ENCODE measurements at places on chromosomes 5 and 9.

- DNase-seq: no peak
Observed at GRCh38 chr9:130931508-130932254, 7.4 kb downstream of the FIBCD1 start.

GRCh38 chr9:14064940-14065339 is 249.0 kb downstream of the NFIB start:
- no peak for DNase-seq

DNA sequence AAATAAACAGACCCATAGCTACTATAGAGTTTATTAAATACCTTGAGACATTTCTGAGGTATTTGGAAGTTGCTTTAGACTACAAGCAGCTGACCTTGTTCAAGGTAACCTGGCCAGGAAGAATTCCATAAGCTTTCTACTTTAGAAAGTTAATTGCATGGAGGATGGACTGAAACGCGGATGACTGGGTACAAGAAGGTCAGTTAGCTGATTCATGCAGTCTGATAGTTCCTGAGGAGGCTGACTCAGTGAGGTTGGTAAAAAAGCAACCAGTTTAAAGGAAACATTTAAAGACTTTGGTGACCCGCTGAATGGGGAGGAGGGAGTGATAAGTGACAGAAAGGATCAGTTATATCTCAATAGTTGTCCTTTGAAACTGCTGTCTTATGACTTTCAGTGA is 670.1 kb upstream of the CDH9 start:
- no peak for DNase-seq

GRCh38 chr5:158824241-158824882 is 275.4 kb downstream of the EBF1 start:
- no peak for DNase-seq

- DNase-seq: no peak
Observed at GRCh38 chr5:57738301-57738700, 255.7 kb upstream of the ACTBL2 start.

GRCh38 chr5:1136814-1137213 is 25.0 kb upstream of the SLC12A7 start:
- DNase-seq: no peak

DNA sequence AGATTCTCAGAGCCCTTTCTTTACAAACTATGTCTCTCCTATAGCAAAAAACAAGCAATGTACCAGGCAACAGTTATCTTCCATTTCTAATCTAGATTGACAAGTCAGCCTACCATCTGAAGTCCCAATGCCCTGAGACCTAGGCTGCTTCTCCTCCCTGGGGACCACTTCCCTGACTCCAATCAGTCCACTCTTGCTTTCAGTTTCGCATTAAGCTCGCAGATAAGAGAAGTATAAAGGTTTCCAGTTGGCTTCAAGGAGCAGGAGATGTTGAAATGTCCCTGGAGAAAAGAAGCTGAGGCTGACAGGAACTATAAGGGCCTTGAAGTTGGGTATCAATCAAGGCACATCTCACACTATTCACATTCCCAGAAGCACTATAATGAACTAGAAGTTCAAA is 32.3 kb downstream of the ERP44 start:
- DNase-seq: no peak

DNA sequence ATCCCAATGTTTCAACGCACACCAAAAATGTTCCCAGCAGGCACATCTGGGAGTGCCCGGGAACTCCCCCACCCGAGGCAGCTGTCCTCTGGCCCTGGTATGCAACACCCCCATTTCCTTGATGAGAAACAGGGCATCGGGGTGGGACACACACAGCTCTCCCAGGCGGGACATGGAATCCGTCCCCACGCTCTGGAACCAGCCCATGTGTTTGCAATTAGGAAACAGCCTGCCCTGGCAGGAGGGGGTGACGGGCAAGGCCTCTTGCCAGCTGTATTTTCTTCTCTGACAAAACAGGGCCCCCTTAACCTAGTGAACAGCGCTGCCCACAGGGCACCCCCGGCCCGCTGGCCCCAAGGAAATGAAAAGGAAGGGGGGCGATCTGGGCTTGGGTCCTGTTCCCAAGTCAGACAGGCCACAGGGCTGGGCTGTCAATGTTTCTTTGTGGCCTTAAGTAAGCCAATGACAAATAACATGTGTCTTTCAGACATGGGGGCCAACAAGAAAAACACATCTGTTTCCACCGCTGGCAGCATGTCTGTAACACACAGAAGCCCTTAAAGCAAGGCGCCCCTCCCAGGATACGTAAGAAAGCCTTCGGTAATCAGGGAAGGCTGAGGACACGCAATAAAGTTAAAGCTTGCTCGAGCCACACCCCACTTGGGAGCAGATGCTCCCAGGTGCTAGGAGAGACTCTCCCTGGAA is 125.3 kb downstream of the ROR2 start:
- no peak for DNase-seq

DNA sequence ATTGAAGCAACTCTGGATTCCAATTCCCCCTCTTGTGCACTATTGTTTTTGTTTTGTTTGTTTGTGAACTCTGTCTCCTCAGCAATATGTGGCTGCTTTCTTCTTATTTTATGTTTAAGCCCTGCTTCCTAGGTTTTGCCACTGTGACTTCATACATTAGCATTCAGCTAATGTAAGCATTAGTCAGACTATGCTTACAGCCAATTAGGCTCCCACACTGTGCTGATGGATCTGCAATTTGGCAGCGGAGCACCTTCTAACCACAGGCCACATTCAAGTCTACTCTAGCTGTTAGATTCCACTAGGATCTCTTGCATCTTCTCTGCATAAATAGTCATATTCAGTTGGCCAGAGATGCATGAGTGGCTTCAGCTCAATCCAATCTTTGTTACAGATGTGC is 9.6 kb upstream of the BICD2 start:
- no peak for DNase-seq

DNA sequence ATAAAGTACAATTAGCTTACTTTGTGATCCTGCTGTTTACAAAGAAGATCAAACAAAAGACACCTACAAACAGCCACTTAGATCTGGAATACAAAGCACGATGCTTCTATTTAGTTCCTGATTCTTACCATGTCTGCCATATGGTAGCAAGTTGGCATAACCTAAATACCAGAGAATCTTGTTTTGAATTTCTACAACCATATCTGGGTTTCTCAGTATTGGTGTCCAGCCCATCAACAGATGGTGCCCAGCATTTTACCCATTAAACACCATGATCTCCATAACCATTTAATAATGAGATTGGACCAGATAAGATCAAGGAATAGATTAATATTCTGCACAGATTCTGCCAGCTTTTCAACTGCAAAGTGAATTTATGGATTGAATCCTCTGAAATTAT is 29.8 kb downstream of the SLC24A2 start:
- DNase-seq: no peak

- no peak for DNase-seq
Observed at GRCh38 chr5:155529362-155529761, 515.8 kb downstream of the KIF4B start.

GRCh38 chr5:40416588-40416987 is 263.1 kb upstream of the PTGER4 start:
- no peak for DNase-seq

GRCh38 chr5:156191547-156191946 is 135.4 kb upstream of the SGCD start:
- DNase-seq: no peak

DNA sequence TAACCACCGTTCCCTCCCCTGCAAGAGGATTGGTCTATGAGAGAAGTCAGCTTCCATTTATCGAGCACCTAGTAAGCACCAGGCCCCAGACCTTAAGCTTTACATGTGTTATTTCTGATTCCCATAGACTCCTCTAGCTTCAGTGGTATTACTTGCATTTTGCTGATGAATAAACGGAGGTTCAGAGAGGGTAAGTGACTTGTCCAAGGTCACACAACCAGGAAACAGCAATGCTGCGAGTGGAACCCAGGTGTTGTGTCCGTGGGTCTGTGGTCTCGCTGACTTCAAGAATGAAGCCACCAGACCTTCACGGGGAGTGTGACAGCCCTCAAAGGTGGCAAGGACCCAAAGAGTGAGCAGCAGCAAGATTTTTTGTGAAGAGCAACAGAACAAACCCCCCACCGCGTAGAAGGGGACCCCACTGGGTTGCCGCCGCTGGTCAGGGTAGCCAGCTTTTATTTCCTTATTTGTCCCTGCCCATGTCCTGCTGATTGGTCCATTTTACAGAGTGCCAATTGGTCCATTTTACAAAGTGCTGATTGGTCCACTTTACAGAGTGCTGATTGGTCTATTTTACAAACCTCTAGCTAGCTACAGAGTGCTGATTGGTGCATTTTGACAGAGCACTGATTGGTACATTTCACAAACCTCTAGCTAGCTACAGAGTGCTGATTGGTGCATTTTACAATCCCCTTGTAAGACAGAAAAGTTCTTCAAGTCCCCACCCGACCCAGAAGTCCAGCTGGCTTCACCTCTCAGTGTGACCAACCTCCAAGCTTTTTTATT is 29.1 kb upstream of the KCNIP1 start:
- DNase-seq: no peak

DNA sequence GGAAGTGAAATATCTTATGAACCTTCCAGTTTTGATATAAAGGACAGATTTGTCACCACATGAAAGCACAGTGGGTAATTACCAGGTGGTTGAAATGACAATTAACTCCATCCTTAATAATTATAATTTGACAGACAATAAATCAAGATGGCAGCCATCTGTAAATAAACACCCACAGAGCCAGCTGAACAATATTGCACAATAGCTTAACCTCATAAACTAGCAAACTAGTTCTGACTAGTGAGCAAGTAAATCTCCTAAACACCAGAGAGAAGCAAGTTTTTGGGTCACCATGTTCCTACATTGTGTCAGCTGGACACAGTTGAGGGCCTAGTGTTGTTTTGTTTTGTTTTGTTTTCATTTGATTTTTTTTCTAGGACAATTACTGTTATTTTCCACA is 577.4 kb downstream of the ACTL7B start:
- DNase-seq: no peak

DNA sequence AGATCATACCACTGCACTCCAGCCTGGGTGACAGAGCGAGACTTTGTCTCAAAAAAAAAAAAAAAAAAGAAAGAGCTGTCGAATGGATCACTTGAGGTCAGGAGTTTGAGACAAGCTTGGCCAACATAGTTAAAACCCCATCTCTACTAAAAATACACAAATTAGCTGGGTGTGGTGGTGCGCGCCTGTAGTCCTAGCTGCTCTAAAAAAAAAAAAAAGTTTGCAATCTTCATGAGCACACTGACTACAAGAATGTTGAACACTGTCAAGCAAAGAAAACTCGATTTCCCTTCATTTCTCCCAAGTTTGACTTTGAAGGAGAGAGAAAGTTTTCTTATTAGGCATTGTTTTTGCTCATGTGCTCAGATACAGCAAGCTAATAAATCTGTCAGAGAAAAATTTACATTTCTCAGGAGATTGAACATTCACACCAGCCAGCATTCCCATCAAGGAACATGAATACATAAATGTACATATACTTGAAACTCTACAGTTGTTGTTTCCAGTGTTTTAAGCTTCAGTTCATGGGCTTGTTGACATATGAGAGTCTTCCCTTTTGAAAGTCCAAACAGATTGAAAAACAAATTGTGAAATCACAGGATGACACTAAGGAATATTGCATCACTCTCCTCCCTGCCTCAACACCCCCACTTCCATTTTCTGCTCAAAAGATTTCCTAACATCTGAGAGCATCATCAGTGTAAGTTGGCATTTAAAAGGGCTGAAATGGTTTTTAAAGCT is 81.8 kb downstream of the ARRDC3 start:
- no peak for DNase-seq

DNA sequence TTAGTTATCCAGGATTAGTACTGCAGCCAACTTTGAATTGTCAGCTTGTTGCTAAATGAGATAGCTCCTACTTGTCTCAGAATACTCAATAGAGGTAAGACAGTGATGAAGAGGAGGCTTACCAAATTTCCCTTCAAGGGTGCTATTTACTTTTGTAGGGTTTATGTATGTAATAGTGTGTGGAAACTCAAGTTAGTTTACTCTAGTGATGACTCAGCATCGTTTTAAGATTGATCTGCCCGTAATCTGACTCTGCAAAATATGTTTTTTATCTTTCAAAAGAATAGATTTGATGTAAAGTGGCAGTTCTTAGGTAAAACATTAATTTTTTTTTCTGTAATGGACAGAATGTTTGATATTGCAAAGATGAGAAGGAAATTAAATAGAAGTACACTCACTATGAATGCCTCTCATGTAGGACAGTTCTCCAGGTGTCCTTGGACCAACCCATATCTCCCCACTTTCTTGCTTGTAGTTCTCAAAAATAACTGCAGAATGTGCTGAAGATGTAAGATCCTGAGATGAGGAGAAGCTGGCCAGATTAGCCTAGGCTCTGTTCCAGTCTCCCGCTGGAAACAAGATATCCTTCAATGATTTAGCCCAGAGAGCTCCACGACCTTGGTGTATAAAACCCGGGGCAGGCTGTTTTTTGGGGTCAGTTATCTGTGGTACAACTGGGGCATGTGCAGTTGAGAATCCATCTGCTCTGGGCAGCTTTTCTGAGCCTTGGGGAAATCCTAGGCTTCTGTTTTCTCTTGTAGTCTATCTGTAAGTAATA is 24.4 kb upstream of the MROH2B start:
- DNase-seq: no peak

DNA sequence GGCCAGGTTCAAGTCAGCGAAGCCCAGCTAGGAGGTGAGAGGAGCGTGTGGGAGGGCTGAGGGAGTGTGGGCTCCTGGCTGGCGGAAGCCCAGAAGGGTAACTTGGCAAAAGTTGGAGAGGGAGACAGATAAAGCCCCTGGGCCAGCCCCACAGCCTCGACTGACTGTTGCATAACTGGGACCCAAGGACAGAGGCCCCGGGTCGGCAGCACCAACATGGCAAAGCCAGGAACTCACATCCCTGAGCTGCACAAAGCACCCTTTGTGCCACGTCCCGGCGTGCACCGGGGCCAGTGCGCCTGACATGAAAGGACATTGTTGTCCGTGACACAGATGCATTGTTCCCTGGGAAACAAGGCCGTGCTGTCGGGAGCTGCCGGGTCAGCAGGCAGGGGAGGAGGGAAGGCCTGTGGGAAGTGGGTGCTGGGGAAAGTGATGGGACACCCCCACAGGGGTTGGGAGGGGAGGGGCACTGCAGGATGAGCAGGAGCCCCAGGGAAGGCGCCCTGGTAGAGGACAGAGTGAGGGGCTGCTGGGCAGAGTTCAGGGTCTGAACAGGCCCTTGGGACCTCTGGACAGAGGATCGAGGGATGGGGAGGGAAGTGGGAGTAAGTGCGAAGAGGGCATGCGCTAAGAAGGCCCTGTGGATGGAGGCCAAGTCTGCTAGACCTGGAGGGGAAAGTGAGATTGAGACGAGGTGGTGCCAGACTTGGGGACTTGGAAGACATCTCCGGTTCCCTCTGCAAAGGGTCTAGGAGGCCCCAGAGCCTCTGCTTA is 13.0 kb upstream of the DPM2 start:
- no peak for DNase-seq

DNA sequence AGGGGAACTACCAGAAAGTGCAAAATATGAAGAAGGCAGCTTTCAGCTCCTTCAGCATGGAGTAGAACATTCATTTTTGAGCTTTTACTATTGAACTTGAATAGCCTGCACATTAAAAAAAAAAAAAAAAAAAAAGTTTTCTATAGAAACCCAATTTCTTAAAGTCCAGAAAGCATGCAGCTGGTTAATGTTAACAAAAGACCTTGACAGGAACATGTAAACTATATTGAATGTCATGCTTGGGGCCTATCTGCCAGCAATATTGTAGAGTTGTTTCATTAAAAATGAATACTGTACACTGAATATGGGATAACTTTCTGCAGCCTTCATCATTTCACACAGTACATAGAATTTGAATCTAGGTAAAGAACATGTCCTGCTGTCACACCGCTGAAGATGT is 230.6 kb downstream of the NFIB start:
- DNase-seq: no peak

- no peak for DNase-seq
Observed at GRCh38 chr9:122337556-122337929, 33.3 kb upstream of the PTGS1 start.
